ENCODE measurements at places on chromosomes 2 and 18. TPM values are rescaled to one million over a fixed set of nuclear protein-coding genes. Genes with fewer than 3 reads are reported as not detected.
A peak's percentile ranks its signal among the peaks of the same experiment; 100 is the strongest.

The TRABD2A gene
- total RNA-seq = 10.6 TPM

The SERPINB7 gene
- 8.9 TPM for total RNA-seq

GRCh38 chr2:106098081-106098480 is 96.0 kb downstream of the UXS1 start:
- DNase-seq = no peak

- DNase-seq = no peak
Observed at GRCh38 chr2:148656516-148656915, 12.0 kb downstream of the EPC2 start.

DNA sequence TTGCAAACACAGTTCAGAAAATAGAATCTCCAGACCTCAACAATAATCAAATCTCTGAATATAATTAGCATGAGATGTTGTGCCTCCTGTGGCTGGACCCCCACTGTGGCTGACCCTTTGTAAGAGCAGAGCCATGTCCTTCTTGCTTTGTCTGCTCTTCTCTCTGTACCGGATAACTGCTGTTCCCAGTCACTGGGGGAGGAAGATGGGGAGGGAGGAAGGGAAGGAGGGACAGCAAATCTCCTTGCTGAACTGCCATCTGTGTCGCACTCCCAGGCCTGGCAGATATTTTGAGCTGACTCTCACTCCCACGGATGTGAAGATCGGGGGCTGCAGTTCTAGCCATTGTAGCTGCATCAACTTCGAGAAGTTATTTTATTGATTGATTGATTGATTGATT is 319.0 kb upstream of the CXCR4 start:
- DNase-seq = no peak

The FKBP1B gene
- total RNA-seq = 5.2 TPM

- no peak for DNase-seq
Observed at GRCh38 chr2:73981081-73982001, 3.4 kb upstream of the TET3 start.

GRCh38 chr2:31563273-31563839 is 17.4 kb downstream of the SRD5A2 start:
- DNase-seq = no peak

- no peak for DNase-seq
Observed at GRCh38 chr18:45863469-45863868, 38.0 kb downstream of the SIGLEC15 start.

The ERBB4 gene
- total RNA-seq = 0.79 TPM

GRCh38 chr2:151071382-151071781 is 190.3 kb downstream of the RBM43 start:
- peak; percentile 16 for DNase-seq

GRCh38 chr2:10357193-10358169 is 54.8 kb downstream of the HPCAL1 start:
- no peak for DNase-seq

- no peak for DNase-seq
Observed at GRCh38 chr18:56461151-56461550, 177.2 kb downstream of the TXNL1 start.

The CAPN14 gene
- total RNA-seq = not detected

- no peak for DNase-seq
Observed at GRCh38 chr2:24613154-24613814, 122.2 kb downstream of the NCOA1 start.

The FEV gene
- not detected for total RNA-seq

GRCh38 chr18:44580159-44580558 is 100.5 kb upstream of the SETBP1 start:
- no peak for DNase-seq

The STRADB gene
- total RNA-seq = 51.7 TPM

DNA sequence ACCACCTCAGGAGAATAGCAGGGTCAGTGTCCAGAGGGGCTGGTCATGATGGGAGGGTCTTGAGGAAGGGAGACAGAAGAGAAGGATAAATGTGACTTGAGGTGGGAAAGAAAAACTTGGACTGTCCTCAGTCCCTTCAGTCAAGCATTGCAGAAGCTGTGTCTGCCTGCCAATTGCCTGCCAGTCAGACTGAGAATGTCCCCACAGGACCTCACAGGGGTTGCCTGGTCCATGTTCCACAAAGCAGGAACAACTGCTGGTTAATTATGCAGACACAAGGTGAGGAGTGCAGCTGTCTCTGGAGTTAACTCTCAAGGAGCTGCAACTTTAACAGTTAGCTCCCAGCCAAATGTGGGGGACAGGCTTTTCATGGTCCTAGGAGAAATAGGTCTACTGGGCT is 75.7 kb downstream of the TRIM43 start:
- DNase-seq = no peak

The GDF7 gene
- total RNA-seq = 0.10 TPM

GRCh38 chr2:107824451-107825205 is 2.1 kb upstream of the RGPD4 start:
- DNase-seq = no peak

The NABP1 gene
- total RNA-seq = 53.0 TPM

DNA sequence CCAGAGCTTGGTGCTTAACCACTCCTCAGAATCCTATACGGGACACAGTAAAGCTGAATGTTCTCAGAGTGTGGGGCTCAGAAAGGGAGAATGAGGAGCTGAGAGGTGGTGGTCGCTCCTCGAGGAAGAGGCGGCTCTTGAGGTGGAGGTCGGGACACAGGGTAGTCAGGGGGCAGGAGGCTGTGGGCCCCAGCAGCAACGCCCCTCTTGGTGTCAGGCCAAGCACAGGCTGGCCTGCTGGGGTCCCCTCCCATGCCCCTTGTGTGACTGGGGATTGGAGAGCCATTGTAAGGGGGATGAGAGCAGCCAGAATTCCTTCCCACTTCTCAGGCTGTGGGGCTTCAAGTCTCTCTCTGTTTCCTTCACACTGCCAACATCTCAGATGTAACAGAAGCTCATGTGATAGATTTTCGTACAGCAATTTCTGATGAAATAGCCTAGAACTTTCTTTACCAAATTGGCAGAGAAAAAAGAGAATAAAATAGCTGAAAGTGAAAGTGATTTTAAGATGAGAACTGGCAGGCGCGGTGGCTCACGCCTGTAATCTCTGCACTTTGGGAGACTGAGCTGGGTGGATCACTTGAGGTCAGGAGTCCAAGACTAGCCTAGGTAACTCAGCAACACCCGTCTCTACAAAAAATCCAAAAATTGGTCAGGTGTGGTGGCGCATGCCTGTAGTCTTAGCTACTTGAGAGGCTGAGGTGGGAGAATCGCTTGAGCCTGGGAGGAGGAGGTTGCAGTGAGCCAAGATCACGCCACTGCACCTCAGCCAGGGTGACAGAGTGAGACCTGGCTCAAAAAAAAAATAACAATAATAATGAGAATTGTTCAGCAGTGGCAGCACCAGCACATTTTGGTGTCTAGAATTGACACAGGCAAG is 61.1 kb upstream of the RPL31 start:
- no peak for DNase-seq

GRCh38 chr2:68050353-68050752 is 12.5 kb downstream of the C1D start:
- no peak for DNase-seq

DNA sequence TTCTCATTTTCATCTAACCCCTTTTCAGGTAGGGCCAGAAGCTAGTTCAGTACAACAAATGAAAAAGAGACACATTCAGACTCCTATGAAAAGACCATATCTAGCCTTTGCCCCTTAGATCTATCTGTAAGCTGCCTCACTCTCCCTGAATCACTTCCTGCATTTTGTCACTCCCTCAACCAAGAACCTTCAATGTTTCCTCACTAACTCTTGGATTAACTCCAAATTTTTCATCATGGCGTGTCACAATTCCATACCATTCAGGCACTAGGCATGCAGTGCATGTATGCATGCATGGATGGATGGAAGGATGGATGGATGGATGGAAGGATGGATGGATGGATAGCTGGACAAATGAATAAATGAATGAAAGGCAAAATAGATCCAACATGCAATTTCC is 356.9 kb downstream of the TNS1 start:
- no peak for DNase-seq

DNA sequence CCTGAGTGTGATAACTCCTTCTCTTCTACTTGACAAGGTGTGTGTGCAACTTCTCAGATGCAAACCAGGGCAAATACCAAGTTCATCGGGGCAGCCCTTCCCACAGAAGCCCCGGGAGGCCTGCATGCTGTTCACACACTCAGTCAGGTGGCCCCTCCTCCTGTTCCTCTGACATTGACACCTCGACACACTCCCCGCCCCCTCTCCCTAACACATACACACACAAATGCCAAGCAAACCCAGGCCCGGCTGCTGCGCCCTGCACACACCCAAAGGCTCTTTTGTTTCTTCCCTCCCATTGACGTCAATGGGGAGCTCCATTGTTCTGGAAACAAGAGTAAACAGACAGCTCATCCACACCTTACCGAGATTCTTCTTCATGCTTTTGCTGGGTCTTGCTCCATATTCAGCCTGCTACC is 1.7 kb upstream of the PER2 start:
- DNase-seq = no peak

DNA sequence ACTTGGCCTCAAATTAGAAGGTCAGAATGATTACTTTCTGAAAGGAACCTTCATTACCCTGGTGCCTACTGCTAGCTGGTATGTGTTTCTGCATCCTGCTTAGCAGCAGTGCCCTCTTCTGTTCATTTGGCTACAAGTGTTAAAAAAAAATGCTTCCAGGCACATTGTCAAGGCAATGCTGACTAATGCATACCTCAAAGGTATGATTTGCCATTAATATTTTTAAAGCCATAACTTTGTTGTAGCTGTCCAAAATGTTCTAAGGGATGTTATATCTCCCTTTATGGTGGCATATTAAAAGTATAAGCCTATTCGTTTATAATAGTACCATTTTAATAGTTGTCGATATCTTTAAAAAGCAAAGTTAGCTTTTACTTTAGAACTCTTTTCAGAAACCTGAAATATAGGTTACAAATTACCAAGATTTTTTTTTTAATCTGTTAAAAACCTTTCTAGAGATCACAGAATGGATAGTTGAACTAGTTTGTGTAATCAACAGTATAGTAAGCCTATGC is 52.0 kb upstream of the FAM171B start:
- peak; percentile 81 for DNase-seq

The CCDC74B gene
- 60.1 TPM for total RNA-seq

- peak; percentile 26 for DNase-seq
Observed at GRCh38 chr2:121529439-121530211, 1.1 kb upstream of the RNU4ATAC start.

The CLIP4 gene
- total RNA-seq = 40.2 TPM

DNA sequence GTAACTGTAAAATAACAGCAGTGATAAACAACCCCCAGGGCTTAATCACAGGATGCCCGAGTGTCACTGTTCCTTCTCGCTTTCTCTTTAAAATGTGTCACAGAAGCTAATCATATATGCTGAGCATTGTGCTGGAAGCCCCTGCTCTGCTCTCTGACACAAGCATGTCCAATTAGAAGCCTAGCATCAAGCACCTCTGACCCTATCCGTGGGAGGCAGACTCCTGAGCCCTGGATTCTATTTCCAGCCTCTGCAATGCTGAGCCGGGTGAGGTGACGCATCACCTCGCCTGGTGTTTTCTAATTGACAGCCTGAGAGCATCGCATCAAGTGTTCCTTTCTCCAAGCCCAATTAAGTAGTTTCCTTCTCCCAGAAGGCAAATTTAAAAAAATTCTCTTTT is 19.7 kb upstream of the SCG2 start:
- no peak for DNase-seq

The TUBA4B gene
- not detected for total RNA-seq

- DNase-seq = no peak
Observed at GRCh38 chr2:5385596-5385995, 306.6 kb upstream of the SOX11 start.

GRCh38 chr2:194327196-194327888 is 1329.7 kb upstream of the SLC39A10 start:
- no peak for DNase-seq

DNA sequence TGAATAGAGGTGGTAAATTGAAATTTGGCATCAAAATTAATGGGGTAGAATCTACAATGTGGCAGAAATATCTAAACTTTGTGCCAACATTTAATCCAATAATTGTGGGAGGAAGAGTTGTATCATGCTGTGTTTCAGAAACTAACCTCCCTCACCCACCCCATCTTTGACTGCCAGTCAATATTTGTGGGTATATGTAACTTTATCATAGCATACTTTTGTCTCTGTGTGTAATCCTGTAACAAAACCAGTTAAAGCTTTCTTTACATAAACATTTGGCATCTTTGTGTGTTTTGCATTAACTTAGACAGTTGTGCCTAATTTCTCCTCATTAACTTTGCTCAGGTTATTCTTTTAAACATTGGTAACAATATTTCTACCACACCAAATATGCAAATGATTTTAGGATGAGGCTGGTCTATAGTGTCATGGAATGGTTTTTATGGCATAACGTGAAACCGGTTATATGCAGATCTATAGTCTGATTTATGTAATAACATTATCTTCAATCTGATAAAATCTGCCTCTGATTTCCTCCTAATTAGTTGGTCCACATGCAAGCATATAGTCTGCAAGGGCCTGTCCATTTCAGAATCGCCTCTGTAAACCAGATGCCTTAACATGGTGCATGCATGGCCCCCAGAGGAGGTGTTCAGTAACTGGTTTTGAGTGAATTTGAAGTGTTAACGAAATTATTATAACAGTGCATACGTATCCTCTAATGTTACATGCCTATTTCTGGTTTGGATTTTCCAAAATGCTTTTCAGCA is 84.3 kb downstream of the ACSL3 start:
- no peak for DNase-seq

GRCh38 chr18:69963196-69963595 is 15.5 kb upstream of the CD226 start:
- no peak for DNase-seq

- no peak for DNase-seq
Observed at GRCh38 chr2:206160125-206160806, 571 bp downstream of the EEF1B2 start.

DNA sequence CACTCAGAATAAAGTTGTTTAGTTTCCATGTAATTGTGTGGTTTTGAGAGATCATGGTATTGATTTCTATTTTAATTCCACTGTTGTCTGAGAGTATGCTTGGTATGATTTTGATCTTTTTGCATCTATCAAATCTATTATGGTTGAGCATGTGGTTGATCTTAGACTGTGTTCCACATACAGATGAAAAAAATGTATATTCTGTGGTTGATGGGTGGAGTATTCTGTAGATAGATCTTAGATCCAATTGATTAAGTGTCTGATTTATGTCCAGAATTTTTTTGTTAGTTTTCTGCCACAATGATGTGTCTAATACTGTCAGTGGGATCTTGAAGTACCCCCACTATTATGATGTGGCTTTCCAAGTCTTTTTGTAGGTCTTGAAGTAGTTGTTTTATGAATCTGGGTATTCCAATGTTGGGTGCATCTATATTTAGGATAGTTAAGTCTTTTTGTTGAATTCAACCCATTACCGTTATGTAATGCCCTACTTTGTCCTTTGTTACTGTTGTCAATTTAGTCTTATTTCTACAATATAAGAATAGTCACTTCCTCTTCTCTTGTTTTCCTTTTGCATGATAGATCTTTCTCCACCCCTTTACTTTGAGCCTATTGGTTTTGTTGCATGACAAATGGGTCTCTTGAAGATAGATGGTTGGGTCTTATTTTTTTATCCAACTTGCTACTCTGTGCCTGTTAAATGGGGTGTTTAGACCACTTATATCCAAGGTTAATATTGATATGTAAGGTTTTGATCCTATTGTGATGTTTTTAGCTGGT is 101.8 kb downstream of the TRABD2A start:
- no peak for DNase-seq

- peak; percentile 57 for DNase-seq
Observed at GRCh38 chr2:222561817-222562645, 93.9 kb downstream of the FARSB start.
